Colonic mucosa (tissue), 4 donors: ENCODE measurements at places on chromosomes 16 and 17. TPM values are rescaled to one million over a fixed set of nuclear protein-coding genes. Genes with fewer than 3 reads are reported as not detected.

DNA sequence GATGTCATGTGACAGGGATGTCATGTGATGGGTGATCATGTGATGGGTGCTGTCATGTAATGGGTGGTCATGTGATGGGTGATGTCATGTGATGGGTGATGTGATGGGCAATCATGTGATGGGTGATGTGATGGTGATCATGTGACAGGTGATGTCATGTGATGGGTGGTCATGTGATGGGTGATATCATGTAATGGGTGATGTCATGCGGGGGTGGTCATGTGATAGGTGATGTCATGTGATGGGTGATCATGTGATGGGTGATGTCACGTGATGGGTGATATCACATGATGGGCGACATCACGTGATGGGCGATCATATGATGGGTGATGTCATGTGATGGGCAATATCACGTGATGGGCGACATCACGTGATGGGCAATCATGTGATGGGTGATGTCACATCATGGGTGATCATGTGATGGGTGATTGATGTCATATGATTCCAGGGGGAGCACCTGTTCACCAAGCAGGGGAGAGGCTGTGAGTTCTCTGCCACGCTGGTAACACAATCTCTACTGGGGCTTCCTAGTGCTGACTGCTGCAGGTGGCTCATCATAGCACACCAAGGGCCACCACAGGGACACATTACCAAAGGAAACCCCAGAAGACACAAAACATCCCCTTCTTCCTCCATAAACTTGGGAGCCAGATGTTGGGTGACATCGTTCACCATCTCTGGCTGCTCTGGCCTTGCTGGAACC, 16.5 kb downstream of the CD300LB start:
- DNase-seq: no peak

DNA sequence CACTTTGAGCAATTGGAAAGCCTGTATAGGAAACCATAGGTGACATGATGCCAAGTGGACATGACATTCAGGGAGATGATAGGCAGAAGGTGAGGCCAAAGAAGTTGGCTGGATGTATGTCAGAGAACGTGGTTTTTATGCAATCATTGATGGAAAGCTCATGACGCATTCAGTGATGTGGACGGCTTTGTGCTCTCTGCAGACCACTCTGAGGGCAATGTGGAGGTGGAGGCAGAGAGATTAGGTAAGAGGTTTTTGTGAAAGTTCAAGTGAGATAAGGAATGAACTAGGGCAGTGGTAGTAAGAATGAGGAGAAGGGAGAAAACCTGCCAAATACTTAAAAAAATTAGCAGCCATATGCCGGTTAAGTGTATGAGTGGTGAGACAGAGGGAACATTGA, 99.0 kb downstream of the PRKCA start:
- no peak for DNase-seq

DNA sequence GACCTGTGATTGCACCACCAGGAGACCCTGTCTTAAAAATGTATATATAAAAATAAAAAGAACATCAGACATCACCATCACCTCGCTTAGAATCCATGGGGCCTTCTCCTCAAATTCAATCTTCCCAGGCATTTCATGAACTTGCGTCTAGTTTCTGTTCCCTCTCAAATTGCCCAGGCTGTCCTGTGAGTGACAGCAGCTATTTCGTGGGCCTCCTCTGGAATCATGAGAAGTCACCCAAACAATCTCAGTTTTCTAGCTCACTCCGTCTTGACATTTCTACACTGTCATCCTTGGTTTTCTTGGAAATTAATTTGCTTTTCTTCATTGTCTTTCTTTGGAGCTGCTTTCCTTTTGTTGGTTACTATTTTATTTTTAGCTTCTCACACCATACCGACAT, 7.3 kb downstream of the SLC52A1 start:
- DNase-seq: no peak

DNA sequence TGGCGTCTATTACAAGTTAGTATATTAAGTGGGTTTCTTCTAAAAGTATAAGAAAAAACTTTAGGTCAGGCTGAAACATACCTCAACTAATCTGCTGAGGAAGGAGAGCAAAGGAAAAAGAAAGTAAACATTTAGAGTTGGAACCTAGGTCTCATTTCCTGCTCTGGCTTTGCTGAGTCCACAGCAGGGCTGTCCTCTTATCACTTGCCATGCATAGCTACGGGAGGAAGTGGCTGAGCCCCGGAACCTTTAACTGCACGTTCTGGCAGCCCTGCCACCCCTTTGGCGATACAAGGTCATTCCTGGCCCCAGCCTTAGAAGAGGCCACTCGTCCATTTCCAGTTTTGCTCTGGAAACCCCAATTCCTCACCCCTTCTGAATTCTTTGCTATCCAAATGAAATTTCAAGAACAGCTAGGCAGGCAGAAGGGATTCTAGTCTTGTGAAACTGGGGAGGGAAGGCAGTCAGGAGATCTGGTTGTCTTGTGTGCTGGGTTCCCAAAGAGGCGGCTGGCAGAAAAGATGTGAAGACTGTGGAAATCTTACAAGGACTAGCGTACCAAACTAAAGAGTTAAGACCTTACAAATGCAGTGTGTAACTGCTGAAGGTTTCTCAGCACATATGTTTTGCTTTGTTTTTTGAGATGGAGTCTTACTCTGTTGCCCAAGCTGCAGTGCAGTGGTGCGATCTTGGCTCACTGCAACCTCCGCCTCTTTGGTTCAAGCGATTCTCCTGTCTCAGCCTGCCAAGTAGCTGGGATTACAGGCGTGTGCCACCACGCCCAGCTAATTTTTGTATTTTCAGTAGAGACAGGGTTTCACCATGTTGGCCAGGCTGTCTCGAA, 19.1 kb downstream of the WIPI1 start:
- DNase-seq: peak; percentile 68

DNA sequence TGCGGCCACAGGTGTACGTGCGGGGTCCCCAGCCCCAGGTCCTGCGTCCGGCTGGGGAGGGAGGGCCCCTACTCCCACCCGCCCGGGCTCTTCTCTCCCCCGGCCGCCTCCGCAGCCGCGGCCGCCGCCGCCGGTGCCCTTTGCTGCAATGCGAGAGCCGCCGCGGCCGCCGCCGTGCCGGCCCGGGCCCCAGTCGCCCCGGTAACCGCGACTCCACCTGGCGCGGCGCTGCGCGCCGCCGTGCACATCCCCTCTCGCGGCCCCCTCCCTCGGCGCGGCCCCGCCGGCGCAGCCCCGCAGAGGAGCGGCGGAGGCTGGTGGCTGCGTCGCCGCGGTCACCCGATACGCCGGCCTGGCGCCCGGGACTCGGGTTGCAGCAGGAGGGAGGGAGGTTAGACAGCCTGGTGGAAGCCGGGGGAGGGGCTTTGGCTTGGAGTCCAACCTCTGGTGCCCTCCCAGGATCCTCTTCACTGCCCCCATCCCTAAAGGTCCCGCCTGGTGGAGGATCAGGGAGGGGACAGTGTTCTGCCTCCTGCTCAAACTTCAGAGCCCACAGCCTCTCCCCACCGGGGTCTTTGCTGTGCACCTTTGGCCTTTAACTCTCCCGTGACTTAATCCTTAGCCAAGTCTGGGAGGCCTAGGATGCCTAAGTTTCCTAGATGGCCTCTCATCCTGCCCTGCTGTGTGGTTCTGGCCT, 32.9 kb downstream of the SRCIN1 start:
- no peak for DNase-seq

DNA sequence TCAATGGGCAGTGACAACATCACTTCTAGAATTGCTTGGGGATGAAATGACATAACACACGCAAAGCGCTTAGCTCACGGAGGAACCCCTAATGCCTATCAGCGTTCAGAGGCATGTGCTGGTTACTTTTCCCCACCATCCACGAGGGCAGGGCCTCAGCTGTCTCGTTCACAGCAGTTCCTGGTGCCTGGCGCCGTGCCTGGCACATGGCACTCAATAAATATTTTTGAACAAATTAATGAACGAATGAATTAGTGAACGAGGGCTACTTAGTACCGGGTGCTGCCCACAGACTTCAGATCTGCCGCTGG, 14.1 kb upstream of the CIBAR2 start:
- DNase-seq: no peak

- no peak for DNase-seq
Observed at GRCh38 chr17:10034719-10035475, 129.8 kb upstream of the RCVRN start.

- DNase-seq: no peak
Observed at GRCh38 chr17:31398381-31399311, 7.2 kb downstream of the RAB11FIP4 start.

- no peak for DNase-seq
Observed at GRCh38 chr16:49596068-49596467, 222.5 kb downstream of the C16orf78 start.

DNA sequence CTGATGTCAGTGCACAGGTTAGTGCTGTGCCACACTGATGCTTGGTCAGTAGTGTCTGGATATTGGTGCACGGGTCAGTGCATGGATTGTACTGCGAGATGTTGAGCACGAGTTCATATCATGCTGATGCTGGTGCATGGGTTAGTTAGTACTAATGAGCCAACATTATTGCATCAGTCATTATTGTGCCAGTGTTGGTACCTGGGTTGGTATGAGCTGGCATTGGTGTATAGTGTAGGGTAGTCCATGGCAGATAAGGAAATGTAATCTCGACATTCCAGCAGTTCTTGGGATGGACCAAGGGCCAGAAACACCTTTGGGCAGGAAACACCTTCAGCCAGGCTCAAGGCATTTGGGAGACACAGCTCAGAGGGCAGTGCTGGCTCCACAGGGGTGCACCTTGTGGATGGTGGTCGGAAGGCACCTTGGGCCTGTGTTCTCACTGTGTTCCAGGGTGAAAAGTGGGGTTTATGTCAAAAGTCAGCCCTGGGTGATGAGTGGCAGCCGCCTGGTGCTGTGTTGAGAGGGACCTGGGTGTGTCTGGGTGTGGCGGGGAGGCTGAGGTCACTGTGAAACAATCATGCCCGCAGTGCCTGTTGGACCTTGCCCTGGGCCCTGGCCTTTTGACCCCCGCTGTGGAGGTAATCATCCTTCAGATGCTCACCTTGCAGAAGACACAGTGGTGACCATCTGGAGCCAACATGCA, 100.7 kb upstream of the ZNF469 start:
- DNase-seq: no peak

GRCh38 chr16:69483611-69484010, 59.2 kb downstream of the CYB5B start:
- DNase-seq: no peak

- no peak for DNase-seq
Observed at GRCh38 chr16:4096509-4096908, 19.7 kb downstream of the ADCY9 start.

GRCh38 chr17:3857261-3858105, 11.4 kb upstream of the NCBP3 start:
- DNase-seq: no peak

DNA sequence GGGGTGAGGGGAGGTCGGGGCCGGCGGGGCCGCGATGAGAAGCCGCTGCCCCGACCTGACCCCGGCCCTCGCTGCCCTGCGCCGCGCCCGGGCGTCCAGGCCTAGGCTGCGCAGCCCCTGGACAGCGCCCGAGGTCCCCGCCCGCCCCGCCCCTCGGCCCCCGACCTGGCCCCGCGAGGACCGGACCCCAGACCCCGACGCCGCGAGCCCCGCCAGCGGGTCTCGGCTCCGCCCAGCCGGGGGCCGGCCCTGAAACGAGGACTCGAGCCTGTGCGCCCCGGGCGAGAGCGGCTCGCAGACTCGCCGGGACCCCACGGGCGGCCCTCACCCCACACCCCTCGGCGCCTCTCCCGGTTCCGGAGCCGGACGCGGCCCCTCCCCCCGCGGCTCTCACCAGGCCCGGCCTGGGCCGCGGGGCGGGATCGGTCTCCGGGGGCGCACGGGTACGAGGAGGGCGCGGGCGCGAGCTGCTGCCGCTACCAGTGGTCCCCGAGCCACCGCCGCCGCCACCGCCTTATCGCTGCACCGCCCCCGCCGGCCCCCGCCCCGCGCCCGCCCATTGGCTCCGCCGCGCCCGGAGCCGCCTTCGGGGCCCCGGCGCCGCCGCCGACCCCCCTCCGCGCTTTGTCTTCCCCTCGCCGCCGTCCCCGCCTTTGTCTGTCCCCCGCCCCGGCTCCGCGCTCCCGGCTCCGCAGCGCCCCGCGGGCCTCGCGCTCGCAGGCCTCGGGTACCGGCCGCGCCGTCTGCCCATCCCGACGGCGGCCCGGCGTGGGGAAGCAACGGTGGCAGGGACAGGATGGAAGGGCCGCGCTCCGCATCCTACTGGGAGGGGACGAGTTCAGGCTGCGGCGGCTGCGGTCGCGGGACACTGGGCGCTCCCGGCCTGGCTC, at the start of gene LIMD2:
TSS of gene LIMD2 (minus strand) at position 488 of the 890 bp plus-strand sequence. CDS start 827 bp downstream, outside the sequence.
- DNase-seq: peak; percentile 54

DNA sequence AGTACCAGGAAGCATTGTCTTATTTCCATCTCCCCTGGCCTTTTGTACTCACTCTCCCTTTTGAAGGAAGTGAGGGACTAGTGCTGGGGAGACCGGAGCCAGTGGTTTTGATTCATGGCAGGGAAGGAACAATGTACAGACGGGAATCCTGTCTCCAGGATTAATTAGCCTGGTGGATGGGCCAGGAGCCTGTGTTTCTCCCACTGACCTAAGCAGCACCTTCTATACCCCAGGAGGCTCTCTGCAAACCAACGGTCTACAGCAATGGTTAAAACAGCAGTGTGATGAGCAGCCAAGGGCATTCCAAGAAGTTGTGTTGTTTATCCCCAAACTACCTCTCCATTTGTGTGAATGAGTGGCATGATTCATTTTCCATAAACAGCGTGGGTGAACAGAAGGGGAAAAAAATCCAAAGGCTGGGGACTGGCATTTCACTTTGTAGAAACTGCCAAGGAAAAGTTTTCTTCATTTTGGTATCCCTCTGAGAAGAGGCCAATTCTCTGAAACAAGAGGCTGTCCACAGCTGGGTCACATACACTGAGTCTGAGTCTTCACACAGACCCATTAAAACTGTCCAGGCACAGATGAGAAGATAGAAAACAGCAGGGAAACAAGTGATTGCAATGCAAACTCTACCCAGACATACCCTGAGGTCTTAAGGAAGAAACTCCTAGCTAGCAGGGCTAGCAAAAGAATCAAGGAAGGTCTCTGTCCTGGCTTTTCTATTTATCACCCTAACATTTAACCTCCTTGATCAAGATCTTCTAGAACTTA, 18.1 kb downstream of the ANKFN1 start:
- no peak for DNase-seq

DNA sequence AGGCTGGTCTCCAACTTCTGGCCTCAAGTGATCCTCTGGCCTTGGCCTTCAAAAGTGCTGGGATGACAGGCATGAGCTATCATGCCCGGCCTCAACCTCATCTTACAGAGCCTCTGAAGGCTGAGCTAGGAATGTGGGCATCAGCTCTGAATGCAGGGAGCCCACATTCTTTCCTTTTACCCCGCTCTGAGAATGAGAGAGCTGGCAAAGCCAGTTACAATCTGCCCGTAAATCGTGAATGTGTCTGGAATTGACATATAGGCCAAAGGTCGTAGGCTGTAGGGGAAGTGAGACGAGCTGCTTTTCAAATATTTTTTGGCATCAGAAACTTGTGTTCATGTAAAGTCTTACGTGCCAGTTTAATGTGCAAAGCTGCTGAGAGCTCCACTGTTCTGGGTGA, 4.5 kb downstream of the TMEM238L start:
- no peak for DNase-seq

The IL21R gene
- 0.56 TPM for total RNA-seq

The SRCIN1 gene
- total RNA-seq: 1.1 TPM

The KRT32 gene
- not detected for total RNA-seq

The GNG13 gene
- 0.24 TPM for total RNA-seq

The CTRL gene
- total RNA-seq: 0.64 TPM

The ABCA5 gene
- 20.8 TPM for total RNA-seq

The ITPRIPL2 gene
- 34.9 TPM for total RNA-seq

The KRTAP4-3 gene
- not detected for total RNA-seq

The CCL1 gene
- not detected for total RNA-seq

The ROGDI gene
- total RNA-seq: 23.9 TPM
